Non-pigmented ciliary epithelial cell (primary cell): ENCODE measurements at places on chromosomes 4 and X.

DNA sequence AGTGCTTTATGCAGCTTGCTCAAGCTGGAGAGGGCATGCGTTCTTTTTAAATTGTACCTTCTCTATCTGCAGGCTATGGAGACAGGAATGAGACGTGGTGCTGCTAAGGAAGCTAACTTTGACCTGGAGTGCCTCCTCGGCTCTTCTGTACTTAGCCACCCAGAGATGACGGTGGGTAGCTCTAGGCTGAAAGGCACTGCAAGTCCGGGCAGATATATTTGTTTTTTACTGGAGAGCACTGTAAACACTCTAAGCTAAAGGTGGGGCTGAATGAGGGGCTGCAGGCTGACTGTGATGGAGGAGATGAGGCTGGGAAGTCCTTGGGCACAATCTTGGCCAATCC is 12.1 kb downstream of the ELF4 start:
- no peak for DNase-seq

DNA sequence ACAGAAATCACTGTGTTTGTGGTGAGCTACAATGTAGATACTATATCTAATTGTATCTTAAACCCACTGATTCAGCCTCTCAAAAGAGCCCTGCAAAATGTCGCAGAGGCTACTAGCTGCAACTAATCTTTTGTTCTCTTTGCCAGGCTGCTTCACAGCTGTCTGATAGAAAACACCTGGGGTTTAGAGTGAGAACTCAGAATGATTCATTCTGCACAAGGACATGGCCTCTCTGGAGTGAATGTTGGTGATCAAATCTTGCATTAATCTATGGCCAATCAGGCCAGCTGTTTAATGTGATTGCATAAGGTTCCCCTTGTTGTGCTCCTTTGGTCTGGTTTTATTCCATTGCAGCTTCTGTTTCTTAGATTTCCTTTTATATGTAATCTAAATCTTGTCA is 100.3 kb downstream of the EMCN start:
- DNase-seq = peak; percentile 13

DNA sequence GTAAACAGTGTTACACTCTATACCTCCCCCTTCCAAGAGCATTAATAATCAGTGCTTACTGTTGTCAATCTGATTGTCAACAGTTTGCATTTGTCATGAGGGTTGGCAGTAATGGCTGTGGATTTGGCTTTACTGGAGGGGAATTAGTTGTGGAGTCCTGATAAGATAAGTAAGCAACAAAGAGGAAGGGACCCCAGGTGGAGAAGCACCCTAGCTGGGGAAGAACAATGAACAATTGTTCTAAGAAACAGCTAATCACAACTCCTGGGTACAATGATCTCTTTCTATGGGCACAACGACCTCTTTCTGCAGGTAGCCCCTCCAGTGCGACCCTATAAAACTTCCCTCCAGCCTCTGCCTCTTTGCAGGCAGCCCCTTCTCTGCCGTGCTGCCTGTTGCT is 53.2 kb upstream of the CDKN2AIP start:
- DNase-seq = no peak

- no peak for DNase-seq
These were observed 83.8 kb downstream of the CCKAR start for GRCh38 chr4:26406346-26406975.

- no peak for DNase-seq
These were observed 26.3 kb downstream of the SORCS2 start for GRCh38 chr4:7218686-7219085.

GRCh38 chrX:86383681-86384540 is 235.7 kb downstream of the DACH2 start:
- DNase-seq = no peak

GRCh38 chr4:23773884-23774636 is 115.8 kb downstream of the PPARGC1A start:
- DNase-seq = no peak

- no peak for DNase-seq
These were observed 82.5 kb downstream of the GASK1B start for GRCh38 chr4:158090323-158090722.

DNA sequence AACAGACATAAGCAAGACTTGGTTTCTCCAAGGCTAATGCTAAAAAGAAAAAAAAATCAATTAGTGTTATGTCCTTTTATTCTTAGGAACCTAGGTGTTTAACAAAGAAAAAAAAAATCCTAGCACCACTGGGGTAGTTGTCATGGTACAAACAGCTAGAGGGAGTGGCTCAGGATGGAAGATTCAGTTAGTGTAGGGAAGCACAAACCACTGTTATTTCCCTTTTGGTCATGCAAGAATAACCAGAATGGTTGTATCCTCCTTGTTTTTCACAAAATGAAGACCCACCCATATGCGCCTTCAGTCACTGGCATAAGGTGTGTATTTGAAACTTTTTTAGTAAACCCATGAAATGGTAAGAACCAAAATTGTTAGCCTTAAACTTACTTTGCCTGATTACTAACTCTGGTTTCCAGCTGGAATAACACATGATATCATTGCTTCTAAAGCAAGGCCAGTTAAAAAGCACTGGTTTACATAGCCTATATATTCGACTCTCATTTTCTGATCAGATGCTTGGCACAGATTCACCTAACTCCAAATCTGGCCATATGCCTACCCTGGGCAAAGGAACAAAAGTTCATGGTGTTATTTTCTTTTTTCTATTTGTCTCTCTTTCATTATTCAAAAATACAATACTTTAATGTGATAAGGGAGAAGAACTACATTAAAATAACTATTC is 132.6 kb downstream of the SCFD2 start:
- no peak for DNase-seq

- DNase-seq = no peak
These were observed 631 bp upstream of the BMX start for GRCh38 chrX:15499976-15500375.

- DNase-seq = peak; percentile 53
These were observed at the start of gene NAP1L3 for GRCh38 chrX:93673056-93673868. NAP1L3 (minus strand) TSS chrX:93673578; CDS start chrX:93673304, 274 bp downstream.

- no peak for DNase-seq
These were observed 34.9 kb upstream of the PPP2R2C start for GRCh38 chr4:6507345-6507744.

DNA sequence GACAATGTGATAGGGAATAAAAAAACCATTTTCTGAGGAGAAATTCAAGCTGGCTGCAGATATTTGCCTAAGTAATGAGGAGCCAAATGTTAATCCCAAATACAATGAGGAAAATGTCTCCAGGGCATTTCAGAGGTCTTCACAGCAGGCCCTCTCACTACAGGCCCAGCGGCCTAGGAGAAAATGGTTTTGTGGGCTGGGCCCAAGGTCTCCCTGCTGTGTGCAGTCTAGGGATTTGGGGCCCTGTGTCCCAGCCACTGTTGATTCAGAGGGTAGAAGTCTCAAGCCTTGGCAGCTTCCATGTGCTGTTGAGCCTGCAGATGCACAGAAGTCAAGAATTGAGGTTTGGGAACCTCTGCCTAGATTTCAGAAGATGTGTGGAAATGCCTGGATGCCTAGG is 778.7 kb downstream of the CENPC start:
- no peak for DNase-seq

DNA sequence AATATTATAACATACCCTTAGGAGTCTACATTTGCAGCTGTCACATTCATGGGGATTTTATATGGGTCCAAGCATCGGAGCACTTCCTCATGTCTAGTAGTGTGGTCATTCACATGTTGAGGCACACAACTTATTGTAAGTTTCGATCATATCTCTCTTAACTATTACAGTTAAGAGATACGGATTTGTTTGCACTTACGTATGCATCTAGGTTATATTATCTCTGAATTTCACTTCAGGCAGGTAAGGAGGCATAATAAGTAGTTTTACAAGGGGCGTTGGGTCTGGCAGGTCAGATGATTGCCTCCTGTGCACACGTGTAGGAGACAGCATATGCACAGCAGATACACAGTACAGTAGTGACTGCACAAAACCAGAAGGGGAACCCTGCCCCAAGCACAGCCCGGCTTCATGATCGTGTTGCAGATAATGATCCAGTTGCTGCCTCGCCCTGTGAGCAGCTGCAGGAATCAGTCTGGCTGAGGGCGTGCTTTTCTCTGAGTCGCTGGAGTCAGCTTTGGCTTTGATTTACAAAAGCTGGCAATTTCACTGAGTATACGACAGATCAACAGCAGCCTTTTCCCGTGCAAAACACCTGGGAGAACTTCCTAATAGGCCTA is 302.9 kb upstream of the GATB start:
- DNase-seq = no peak

- DNase-seq = no peak
These were observed 127.0 kb upstream of the GATB start for GRCh38 chr4:151887816-151888180.

GRCh38 chrX:130174045-130174704 is 2.4 kb downstream of the RAB33A start:
- DNase-seq = no peak

DNA sequence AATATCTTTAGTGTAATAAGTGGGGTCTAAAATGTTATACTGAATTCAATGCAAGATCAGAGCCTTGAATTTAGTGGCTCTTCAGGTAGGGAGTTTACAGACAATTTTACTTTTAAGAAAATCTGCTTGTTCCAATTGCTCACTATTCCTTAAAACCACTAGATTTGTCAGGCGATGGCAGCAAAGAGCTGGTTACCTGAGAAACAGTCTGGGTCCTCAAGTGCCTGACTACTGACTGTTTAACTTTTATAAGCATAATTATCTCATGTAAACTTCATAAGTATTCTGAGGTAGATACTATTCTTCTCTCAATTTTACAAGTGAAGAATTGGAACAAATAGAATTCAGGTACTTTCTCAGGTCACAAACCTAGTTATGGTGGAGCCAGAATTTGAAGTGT is 84.3 kb downstream of the RRAGB start:
- DNase-seq = no peak

- no peak for DNase-seq
These were observed 211.9 kb downstream of the CEP135 start for GRCh38 chr4:56160636-56161035.
